GM18507 (cell line): ENCODE measurements at places on chromosomes 7 and 10.
A peak's percentile ranks its signal among the peaks of the same experiment; 100 is the strongest.

- DNase-seq: no peak
These were observed 19.9 kb upstream of the TRUB1 start for GRCh38 chr10:114917927-114918672.

DNA sequence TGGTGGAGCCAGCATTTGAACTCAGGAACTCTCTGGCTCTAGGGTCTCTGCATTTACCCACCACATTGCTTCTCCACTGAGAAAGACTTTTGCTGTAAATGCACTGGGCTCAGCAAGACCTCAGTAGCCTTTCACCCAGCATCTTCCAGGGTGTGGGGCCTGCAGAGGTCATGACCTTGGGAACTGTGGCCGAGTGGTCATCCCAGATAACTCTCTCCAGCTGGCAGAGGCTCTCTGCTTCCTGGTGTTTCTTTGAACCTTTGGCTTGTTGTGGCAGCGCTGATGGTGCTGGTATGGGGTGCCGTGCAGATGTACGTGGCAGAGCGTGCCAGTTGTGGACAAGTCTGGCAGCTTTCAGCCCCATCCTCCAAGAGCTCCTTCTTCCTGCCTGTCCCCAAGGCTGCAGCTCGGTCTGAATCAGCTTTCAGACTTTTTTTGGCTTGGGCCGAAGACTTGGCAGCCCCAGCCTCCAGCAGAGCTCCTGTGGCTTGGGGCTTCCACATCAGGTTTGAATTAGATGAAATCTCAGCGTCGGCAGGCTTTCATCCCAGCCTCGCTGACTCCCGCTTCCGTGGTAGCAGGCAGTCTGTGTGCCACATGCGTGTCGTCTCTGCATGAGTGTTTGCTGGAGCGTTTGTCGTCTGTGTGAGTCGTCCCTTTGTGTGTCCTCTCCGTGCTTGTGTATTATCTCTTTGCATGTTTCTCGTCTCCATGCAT is 21.5 kb downstream of the ADAMTS14 start:
- DNase-seq: no peak

DNA sequence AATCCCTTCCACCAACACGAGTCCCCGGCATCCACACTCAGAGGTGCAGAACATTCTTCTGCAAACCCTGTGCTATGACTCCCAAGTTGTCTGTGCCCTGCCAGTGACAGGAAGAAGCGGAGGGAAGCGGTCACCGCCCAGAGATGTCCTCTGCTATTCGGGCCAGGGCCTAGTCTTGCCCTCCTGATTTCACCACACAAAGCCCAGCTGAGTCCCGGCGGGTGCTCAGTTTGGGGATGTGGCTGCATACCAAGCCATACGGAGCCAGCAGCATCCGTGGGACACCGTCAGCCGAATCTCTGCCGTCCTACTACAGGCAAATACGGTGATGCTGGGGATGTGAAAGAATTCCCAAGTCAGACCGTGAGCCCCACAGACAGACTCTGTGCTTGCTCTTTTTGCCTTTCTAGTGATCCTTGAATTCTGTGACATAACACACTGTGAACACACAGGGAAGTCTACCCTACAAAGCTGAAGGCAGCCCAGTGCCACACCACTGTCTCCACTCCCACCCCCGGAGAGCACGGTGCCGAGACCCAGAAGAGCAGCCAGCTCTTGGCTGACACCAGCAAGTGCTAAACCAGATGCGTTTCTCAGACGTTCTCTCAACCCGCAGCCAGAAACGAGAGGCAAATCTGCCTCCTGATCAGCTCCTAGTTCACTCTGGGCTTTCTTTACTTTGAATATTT is 2.0 kb downstream of the STK32C start:
- no peak for DNase-seq

DNA sequence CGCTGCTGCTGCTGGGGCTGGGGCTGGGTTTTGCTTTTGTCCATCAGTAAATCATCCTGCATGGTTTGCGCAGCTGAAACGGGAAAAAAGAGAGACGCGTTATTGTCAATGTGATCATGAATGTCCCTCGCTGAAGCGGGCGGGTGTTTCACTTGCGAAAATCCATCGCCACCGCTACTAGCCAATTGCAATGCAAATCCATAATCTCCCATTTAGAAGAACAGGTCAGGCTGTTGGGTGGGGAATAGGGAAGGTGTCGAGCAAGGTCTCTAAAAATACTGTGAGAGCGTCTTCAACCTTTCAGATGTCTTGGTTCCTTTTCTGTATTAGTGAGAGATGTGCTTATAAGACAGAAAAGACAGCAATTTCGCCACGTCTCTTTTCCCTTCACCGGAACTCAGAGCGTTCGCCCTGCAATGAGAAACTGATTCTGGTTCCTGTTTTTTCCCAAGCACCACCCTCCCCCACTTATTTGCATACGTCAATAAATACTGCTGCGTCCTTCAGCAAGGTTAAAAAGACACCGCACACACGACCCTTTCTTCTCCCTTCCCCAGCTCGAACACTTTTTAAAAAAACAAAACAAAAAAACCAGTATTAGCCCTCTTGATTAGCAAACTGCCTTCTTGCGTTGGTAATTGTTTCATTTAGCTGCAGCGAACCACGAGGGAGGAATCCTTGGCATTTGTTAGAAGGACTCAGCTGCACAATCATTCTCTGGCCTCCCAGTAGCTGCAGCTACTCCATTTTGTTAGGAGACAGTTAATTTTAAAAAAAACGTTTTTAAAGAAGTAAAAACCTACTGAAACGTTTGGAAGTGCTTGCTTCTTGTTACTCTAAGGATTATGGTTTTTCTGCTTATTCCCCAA is 50.4 kb downstream of the CPEB3 start:
- DNase-seq: peak; percentile 47

GRCh38 chr10:124123156-124123555 is 29.8 kb upstream of the CHST15 start:
- no peak for DNase-seq

- DNase-seq: no peak
These were observed 12.0 kb upstream of the PURB start for GRCh38 chr7:44897309-44897708.

DNA sequence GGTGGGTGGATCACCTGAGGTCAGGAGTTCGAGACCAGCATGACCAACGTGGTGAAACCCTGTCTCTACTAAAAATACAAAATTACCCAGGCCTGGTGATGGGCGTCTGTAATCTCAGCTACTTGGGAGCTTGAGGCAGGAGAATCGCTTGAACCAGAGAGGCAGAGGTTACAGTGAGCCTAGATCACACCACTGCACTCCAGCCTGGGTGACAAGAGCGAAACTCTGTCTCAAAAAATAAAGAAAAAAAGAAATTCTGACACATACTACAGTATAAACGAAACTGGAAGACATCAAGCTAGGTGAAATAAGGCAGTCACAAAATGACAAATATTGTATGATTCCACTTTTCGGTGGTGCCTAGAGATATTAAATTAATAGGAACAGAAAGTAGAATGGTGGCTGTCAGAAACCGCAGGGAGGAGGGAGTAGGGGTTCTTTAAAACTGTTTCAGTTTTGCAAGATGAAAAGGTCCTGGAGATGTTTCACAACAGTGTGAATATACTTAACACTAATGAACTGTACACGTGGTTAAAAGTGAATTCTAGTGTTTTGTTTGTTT is 23.2 kb downstream of the PILRA start:
- DNase-seq: peak; percentile 48

DNA sequence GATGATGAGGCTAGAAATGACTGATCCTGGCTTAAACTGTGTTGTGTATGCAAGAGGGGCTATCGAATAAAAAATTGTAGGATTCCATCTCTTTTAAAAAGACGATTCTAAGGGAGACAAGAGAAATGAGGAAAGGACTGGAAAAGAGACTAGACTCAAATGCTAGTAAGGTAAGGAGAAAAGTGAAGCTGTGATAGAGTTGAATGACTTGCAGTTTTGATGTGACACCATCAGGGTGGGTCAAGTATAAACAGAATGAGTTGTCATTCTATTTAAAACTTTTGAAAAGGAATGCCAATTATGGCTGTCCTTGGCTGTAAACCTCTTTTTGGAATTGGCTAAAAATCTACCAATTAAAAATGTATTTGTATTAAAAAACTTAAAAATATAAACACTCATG is 184.5 kb upstream of the PHF14 start:
- no peak for DNase-seq
